ENCODE measurements at places on chromosomes 12 and 14. TPM values are rescaled to one million over a fixed set of nuclear protein-coding genes. Genes with fewer than 3 reads are reported as not detected.
A peak's percentile ranks its signal among the peaks of the same experiment; 100 is the strongest.

- peak; percentile 46 for DNase-seq
These were observed at the start of gene BMAL2 for GRCh38 chr12:27332714-27333402. Gene BMAL2, plus strand, starts transcription at chr12:27332836. Its CDS starts 237 bp downstream, at chr12:27333073.

- DNase-seq, result peak; percentile 62
These were observed 589 bp downstream of the ATF1 start for GRCh38 chr12:50764286-50765094.

DNA sequence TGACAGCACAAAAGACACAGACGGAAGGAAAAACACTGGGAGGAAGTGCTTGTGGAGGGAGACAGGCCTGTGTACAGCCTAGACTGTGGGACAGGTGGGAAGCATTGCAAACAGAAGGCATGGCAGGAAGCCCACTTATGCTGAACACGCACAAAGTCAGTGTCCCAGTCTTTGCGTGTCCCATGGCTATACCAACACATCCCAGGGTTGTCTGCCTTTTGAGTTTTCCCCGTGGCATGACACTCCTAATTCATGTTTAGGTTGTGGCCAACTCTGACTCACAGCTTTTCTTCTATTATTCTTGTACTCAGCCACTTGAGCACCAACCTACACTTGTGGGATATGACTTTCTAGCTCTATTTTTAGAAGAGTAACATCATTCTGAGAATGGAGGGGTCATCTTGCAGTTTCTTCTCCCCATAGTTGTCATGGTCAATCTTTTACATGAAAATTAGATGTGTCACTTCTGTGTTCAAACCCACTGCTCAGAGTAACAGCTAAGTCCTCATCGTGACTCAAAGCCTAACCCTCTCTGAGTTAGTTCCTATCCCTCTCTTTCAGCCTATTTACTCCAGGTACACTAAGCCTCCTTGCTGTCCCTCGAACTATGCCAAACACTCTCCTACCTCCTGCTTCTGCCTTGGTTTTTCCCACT is 27.5 kb upstream of the JPH4 start:
- DNase-seq, result no peak

Gene KRT83
- not detected for total RNA-seq

Gene RNF212B
- total RNA-seq, result not detected

Gene MGST1
- not detected for total RNA-seq

Gene OSBPL8
- total RNA-seq, result 130 TPM

GRCh38 chr12:93954166-93955112 is 193.9 kb upstream of the PLXNC1 start:
- no peak for DNase-seq

Gene MAP1LC3B2
- total RNA-seq, result 1.0 TPM

Gene IL23A
- 8.0 TPM for total RNA-seq

- no peak for DNase-seq
These were observed 26.9 kb downstream of the PLEKHG3 start for GRCh38 chr14:64731141-64731581.

DNA sequence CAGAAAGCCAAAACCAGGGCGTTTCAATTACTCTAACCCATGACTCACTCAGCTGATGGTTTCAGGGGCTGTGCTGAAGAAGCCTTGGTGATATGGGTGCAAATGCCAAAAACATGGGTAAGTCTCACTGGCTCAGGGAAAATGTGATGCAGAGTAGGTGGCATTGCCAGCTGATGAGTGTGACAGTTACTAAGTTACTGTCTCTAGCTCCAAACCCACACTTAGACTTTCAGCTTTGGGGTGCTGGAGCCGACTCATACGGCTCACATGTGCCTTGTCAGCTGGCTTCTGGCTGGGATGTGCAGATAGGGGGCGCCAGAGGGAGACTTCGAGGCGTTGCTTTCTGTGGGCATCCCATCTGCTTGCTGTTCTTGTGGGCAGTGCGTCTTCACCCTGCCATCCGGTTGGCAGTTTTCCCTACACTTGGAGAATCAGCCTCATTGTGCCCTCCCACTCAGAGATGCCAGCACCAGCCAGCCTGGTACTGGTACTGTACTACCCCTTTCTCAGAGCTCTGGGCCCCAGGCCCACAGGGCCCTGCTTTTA is 11.1 kb upstream of the KRT7 start:
- DNase-seq, result peak; percentile 79

Gene PTGDR
- total RNA-seq, result not detected

GRCh38 chr14:78863143-78863542 is 693.0 kb downstream of the NRXN3 start:
- DNase-seq, result peak; percentile 52

Gene PRB4
- not detected for total RNA-seq

DNA sequence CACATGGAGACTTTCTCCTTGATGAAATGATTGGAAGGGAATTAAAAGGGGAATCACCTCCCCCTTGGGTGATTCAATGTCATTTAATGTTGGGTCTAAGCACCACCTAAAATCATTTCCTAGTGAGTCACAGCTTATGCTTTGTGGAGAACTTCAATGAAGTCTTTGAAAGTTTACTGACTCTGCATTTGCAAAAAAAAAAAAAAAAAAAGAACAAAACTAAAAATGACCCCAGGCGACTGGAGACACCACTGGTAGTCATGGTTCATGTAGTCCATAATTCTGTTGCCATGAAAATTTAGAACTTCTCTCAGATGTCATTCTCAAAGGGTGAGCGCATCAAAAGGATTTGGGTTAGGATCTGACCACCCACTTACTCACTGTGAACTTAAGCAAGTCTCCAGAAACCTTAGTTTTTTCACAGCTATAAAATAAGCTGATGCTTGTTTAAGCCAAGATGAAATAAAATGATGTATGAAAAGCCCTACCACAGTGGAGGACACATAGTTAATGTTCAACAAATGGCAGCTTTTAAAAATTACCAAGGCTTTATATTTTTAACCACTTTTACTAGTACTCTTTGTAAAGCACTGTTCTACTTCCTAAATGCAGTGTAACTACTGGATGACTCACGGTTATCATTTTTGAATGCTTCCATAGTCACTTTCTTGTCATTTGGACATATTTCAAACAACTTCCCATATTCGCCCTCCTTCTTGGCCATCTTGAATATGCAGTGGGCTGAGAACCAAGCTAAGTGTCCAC is 18.1 kb upstream of the KSR2 start:
- no peak for DNase-seq

GRCh38 chr14:64681796-64682710 is 22.2 kb upstream of the PLEKHG3 start:
- no peak for DNase-seq

Measured in activated CD4-positive, alpha-beta T cell treated with anti-CD3 and anti-CD28 coated beads, Interleukin-2, amount 10 ng/mL, durations not matched to agents 7 days and 5 days (primary cell).